Activated CD4-positive, alpha-beta T cell treated with anti-CD3 and anti-CD28 coated beads for 48 hours (primary cell): ENCODE measurements at places on chromosomes 4 and X.

DNA sequence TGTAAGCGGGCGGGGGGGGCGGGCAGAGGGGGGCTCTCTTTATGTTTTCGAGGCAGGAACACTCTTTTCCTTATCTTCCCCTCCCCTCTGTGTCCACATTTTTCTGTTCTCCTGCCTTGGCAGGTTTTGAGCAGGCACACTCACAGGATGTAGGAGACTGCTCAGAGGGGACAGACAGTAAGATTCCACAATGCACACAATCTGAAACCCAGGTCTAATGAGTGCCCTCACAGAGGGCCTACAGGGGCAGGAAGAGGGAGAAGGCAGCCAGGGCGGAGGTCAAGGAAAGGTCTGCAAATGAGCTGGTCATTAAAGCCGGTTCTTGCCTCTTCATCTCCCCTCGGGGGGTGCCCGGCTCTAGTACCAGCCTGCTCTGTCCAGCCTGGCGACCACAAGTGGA lies 106.1 kb upstream of the ATP6AP2 start:
- no peak for DNase-seq

DNA sequence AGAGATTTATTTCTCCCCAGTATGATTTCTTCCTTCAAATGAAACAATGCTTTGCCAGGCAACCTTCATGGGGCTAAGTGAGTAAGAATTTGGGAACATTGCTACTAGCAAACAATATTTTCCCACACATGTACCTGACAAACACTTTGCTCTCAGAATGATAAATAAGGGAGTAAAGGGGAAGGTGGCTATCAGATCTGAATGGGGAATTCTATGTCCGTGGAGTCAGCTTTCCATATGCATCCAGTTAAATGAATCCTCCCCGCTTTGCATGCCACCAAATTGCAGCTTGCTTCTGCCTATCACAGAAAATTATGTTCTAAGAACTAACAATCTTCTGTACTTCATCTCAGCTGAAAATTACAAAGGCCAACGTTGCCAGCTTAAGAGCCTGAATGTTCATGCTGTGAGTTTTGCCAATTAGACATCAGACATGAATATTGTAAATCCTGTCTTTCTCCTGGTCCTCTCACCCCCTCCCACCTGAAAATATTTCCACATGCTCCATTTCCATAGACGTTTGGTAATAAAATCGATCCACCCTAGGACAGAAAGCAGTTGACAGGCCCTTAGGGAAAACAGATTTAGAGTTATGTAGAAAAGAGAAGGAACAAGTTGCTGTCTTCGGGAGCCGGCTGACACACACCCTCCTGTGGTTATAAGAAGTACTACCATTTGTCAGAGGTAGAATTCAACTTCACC lies 6.3 kb downstream of the MEPE start:
- DNase-seq, result peak; percentile 10

DNA sequence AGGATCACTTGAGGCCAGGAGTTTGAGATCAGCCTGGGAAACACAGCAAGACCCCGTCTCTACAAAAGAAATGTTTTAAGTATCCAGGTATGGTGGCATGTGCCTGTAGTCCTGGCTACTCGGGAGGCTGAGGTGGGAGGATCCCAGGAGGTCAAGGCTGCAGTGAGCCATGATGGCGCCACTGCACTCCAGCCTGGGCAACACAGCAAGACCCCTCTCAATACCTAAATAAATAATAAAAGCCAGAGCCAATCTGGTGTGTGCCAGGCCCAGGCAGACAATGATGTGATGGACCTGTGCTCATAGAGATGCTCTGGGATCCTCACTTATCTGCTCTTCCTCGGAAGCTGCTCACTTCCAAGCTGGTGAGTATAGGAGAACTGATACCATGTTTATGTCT lies 18.2 kb upstream of the SASH3 start:
- DNase-seq, result no peak

DNA sequence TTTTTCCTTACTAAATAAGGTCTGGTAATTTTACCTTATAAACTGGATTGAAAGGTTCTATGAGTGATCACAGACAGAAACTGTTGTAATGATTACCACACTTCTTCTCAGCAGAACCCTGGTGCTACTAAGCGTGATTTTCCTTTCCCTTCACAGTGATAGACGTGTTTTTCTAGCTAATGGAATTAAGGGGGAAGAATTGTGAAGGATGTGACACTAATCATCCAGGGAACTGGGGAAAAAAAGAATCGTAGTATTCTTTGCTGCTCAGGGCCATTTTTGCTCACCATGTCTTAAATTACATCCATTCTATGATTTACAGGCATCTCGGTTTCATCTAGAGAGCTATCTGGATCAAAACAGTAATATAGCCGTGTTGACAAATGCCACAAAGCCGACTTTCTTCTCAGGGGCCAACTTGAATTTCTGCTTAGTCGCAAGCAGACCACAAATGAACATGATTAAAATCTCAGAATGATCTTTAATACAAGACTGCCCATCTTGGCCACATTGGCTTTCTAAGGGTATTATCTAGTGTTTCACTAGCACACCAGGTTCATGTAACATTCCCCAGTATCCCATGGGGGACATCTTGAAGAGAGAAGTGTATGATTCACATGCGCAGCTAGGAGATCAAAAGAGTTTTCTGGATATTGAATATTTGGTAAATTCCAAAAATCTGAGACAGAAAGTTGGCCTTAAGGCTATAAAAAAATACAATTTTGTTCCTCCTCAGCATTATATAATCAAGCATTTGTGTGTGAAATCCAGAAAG lies 154.0 kb downstream of the UGT8 start:
- DNase-seq, result no peak

GRCh38 chrX:18468599-18468998 lies 43.2 kb downstream of the CDKL5 start:
- no peak for DNase-seq

DNA sequence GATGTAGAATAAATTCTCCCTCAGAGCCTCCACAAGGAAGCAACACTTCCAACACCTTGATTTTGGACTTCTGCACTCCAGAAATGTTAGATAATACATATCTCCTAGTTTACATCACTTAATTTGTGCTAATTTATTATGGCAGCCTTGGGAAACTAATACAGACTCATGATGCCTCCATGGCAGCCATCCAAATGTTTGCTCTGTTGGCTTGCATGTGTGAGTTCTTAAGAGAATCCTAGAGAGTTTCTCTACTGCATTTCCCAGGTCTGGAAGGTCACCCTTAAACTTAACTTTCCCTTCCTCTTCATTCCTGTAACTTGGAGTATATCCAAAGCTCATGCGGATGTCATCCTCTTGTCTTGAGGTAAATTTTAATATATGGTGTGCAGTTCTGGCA lies 956.1 kb downstream of the ADGRL3 start:
- no peak for DNase-seq

GRCh38 chr4:16066586-16067128 lies 17.2 kb downstream of the PROM1 start:
- DNase-seq, result no peak

- no peak for DNase-seq
Observed at GRCh38 chr4:21083413-21083812, 383.2 kb downstream of the PACRGL start.

GRCh38 chr4:15354371-15355297 lies 73.2 kb upstream of the C1QTNF7 start:
- DNase-seq, result no peak

GRCh38 chr4:40421839-40422708 lies 86.9 kb downstream of the CHRNA9 start:
- DNase-seq, result no peak

- peak; percentile 8 for DNase-seq
Observed at GRCh38 chr4:109359040-109359646, 56.7 kb upstream of the COL25A1 start.

GRCh38 chrX:56066016-56066415 lies 166.1 kb upstream of the KLF8 start:
- DNase-seq, result no peak

- no peak for DNase-seq
Observed at GRCh38 chr4:152565333-152565732, 29.4 kb upstream of the FBXW7 start.

DNA sequence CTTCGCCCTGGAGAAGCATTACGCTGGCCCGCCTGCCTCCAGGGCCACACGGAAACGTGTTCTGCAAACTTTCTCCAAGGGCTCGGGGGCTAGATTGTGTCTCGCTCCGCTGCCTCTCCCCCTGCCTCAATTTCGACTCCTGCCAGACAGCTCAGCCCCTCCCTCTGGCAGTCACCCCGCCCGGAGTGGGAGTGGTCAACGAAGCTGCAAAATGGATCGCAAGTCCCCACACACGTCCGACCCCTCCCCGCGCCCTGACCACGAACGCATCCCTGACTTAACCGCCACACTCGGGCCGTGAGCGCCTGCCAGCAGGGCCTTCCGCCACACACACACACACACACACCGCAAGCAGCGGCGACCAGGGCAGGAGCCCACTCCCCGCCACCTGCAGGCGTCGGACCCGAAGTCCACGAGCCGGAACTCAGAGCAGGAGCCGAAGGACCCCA lies 47.0 kb upstream of the NKAP start:
- DNase-seq, result no peak

DNA sequence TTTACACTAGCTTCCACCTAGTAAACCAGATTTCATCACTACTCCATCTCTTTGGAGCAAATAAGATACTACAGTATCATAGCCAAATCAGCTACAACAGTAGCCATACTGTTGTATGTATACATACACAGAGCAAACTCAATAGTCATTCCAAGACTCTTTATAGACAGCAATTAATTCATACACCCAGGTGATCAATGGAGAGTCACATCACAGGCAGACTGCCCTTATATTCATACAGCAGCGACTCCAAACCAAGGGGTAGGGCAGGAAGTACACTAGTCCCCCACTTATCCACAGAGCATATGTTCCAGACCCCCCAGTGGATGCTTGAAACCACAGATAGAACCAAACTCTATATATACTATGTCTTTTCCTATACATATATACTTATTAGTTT lies 76.6 kb downstream of the FBXW7 start:
- no peak for DNase-seq

- DNase-seq, result no peak
Observed at GRCh38 chrX:477441-478012, 90.8 kb upstream of the PPP2R3B start.

GRCh38 chr4:41044165-41044564 lies 170.2 kb downstream of the APBB2 start:
- DNase-seq, result no peak

DNA sequence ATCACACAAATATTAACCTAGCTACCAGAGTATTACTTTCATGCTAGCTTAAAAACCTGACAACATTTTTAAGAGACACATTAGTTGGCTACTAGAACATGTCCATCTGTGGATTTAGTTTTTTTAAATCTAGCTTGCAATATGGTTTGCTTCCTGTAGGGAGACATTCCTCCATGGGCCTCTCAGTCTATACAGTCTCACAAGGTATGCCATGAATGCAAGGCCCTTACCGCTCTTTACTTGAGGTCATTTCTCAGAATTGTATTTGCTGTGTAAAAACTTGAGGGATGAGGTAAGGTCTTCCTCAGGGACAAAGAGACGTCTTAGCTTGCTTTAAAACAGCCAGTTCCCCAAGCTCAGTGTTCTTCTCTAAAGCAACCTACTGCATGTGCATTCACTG lies 26.9 kb downstream of the UBA6 start:
- no peak for DNase-seq

DNA sequence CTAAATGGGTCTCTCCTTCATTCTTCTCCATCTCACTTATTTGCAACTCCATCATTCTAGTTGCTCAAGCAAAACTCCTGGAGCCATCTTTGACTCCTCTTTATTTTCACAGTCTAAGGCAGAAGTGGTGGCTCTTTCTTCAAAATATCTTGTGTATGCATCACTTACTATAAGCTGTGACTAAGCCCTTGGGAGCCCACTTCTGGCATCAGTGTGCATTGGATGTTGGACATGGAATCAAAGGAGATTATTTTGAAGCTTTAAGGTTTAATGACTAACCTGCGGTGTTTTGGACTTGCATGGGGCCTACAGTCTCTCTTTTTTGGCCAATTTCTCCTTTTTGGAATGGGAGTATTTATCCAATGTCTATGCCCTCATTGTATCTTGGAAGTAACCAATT lies 276.8 kb downstream of the SPOCK3 start:
- DNase-seq, result no peak

GRCh38 chr4:43351970-43352806 lies 459.7 kb downstream of the GRXCR1 start:
- no peak for DNase-seq

DNA sequence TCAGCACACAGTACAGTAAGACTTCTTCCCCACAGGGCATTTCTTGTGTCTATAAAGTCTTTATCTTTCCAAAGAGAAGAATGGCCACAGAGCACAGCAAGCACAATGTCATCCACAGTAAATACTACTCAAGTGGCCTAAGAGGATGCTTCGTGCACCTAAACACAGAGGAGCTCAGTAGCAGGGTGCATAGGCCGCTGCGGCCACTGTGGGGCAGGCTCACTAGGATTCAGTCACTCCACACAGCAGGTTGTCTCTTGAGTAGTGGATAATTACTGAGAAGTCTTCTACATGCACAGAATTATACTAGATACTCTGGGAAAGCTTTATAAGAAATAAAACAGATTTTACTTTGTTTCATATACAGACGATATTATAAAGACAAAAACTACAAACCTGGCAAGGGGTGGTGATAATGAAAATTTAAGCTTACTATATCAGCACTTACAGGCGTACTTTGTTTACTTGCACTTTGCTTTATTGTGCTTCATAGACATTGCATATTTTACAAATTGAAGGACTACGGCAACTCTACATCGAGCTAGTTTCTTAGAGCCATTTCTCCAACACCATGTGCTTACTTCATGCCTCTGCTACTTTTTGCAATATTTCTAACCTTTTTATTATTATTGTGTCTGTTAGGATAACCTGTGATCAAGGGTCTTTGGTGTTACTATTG lies 78.5 kb downstream of the PRDM5 start:
- peak; percentile 22 for DNase-seq

DNA sequence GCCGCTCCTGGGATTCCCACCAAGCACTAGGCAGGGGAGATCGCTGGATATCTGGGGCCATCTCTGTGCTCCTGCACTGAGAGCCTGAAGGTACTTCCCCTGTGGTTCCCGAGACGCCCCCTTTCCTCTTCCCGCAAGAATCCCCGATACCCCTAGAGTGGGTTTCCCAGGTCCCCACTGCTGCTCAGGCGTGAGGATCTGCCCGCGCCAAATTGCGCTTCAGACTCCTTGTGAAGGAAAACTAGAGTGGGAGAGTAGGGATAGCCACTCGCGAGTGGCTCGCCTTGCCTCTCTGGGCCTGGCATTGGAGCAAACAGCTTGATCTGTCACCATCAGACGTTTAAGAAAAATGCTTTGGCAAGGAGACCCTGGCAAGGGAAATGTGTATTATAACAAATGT lies 1.5 kb downstream of the IL1RAPL2 start:
- DNase-seq, result no peak

DNA sequence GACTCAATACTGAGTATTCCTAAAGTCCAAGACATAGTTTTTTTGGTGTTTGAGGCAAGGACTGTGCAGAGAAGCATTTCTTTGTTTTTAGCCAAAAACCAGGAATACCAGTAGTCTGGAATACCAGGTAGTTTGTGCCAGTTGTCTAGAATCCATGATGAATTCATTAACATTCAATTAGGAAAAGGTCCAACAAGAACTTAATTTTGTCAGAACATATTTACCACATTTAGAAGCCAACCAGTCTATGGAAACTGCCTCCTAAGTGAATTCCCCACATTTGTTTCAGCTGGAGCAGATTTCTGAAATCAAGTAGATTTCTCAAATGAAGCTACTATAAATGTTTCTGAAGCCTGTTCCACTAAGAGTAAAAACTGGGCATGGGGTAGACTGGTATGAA lies 1584.8 kb upstream of the ADGRL3 start:
- DNase-seq, result no peak
